ENCODE measurements at places on chromosomes 7 and 10.

DNA sequence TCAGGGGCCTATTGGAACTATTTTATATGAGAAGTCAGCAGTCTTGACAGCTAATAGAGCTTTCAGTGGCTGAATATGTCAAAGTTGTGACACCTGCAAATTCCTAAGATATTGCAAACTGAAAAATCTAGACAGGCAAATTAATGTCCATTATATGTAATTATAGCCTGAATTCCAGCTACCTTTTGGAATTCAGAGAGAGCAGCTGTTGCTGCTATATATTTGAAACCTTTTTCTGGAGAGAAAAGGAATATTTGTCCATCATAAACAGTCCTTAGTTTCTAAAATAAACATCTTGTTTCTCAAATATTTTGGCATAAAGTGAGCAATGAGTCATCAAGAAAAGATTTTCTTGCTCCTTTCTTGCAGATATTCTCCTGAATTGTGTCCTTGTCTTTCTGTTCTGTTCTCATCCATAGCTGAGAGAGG lies 408.9 kb upstream of the SEMA3D start:
- no peak for DNase-seq

DNA sequence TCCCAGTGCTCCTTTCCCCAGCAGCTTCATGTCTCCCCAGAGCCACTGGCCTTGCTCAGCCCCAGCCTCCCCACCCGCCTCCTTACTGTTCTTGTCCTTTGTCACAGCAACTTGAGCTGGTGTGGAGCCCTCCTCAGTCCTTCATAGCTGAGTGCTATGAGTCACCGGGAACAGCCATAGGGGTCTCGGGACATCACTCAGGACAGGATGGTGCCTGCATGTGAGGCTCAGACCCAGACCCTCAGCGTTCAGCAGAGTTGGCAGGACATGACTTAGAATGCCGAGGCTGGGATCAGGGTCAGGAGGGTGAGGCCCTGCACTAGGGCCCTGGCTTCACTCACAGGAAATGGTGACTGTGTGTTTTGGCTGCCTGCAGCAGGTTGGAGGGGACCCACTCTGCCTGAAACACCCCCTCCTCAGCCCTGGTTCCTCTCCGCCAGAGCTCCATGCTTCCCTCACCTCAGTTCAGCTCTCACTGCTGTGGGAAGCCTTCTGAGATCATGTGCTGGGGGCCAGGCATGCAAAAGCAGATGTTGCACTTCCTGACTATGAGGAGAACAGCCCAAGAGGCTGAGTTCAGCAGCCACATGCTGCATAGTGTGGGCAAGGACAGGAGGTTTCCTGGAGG lies 40.7 kb upstream of the GJD4 start:
- no peak for DNase-seq

DNA sequence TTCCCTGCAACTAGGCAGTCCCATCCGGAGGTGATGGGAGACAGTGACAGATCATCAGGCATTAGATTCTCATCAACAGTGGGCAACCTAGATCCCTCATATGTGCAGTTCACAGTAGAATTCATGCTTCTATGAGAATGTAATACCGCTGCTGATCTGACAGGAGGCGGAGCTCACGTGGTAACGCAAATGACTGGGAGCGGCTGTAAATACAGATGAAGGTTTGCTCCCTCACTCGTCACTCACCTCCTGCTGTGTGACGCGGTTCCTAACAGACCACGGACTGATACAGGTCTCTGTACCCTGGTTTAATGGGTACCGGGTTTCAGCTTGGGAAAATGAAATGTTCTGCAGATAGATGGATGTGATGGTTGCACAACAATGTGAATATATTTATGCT lies 47.8 kb upstream of the PIK3AP1 start:
- DNase-seq, result no peak

- no peak for DNase-seq
Observed at GRCh38 chr7:48636391-48637015, 287.8 kb upstream of the CDC14C start.

- no peak for DNase-seq
Observed at GRCh38 chr10:76192694-76193320, 761.4 kb downstream of the LRMDA start.

- DNase-seq, result no peak
Observed at GRCh38 chr7:35380739-35381224, 126.9 kb upstream of the TBX20 start.

DNA sequence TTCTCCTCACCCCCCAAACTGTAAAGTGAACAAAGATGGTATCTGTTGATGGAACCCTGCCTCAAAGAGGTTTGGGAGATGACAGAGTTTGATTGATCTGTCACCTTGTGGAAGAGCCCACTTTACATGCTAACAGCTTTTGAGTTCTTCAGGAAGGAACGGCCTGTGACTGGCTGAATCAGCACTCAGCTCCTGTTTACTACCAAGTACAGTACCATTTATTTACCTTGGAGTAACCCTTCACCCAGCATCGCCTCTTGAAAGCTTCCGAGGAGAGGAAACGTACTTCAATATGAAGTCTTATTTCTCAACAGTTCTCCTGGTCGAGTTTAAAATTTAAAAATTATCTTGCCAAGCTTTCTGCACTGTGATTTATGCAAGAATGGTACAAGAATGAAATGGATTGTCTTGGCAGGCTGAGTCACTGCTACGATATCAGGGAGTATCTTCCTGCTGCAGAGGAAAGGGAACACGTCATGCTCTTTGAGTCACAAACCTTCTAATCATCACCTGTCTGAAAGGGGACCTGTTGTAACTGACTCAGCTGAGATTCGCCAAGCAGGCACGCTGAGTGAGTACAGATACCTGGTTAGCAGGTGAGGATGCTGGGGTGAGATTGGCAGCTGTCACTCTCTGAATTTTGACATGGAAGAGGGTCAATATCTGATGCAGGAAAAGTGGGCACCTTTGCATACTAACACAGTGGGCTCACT lies 30.1 kb downstream of the KLF6 start:
- DNase-seq, result no peak

- no peak for DNase-seq
Observed at GRCh38 chr7:46387646-46388045, 466.6 kb upstream of the IGFBP3 start.

Data from 8988T (cell line).